Ecto neural progenitor cell (in vitro differentiated cells): ENCODE measurements at places on chromosomes 16 and 17.

DNA sequence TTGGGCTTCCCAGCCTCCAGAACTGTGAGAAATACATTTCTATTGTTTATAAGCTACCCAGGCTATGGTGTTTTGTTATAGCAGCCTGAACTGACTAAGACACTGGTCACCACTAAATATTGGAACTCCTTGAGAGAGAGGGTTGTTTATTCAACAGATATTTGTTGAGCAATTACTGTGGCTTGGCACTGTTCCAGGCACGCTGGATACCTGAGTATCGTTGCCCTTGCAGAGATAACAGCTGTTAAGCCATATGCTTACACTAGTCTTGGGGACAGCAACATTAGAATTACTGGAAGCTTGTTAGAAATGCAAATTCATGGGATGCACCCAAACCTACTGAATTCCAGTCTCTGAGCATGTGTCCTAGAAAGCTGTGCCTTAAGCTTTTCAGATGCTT, 230.7 kb downstream of the HS3ST4 start:
- no peak for DNase-seq

- DNase-seq: no peak
These were observed 6.6 kb upstream of the STAT3 start for GRCh38 chr17:42394838-42395237.

DNA sequence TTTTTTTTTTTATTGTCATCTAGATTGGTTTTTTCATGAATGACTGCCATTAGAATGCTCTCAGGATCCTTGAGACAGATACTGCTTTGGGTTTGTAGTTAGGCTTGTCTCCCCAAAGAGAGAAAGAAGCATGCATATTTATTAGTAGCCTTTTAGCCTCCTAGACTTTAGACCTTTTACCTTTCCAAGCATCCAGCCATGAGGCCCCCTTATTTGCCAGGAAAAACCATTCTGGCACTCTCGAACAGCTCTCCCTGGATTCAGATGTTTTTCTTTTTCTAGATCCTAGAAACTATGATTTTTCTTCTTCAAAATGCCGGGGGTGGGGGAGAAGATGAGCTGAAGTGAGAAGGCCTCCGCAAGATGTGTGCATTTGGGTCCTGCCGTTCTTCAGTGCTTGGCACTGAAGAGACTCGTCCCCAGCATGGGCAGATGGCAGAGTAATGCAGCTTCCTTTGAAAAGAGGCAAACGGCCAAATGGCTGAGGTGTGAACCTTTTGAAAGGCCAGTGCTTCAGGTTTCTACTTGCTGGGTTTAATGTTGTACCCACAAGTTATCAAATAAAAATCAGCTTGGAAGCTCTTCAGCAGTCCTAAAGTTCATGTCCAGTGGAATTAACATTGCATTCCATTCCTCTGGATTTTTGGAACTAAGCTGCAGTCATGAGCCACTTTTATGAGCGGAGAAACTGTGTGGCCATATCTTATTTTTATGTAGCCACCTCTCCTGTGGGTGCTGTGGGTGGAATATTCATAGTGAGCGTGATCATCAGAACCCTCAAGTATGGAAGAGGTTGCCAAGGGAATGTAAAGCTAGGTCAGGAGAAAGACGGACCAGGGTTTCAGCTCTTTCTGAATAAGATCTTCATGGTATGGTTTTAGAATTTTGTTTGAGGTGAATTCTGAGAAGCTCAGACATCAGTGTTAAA, 7.2 kb downstream of the SOCS7 start:
- no peak for DNase-seq

DNA sequence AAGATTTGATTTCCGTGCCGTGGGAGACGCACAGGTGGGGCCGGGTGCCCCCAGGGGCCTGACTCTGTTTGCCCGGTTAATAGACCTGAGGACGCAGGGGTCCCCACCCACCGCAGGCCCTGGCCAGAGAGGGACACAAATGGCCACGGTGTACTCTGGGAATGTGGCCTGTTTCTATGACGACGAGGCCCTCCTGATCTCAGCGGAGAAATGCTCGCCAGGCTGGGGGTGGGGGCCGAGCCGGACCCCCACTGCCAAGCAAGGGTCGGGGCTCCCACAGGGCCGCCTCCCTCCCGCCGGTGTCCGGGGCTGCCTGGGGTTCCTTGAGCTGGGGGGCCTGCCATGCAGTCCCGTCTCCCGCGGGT, 24.5 kb upstream of the C1QTNF8 start:
- DNase-seq: no peak

DNA sequence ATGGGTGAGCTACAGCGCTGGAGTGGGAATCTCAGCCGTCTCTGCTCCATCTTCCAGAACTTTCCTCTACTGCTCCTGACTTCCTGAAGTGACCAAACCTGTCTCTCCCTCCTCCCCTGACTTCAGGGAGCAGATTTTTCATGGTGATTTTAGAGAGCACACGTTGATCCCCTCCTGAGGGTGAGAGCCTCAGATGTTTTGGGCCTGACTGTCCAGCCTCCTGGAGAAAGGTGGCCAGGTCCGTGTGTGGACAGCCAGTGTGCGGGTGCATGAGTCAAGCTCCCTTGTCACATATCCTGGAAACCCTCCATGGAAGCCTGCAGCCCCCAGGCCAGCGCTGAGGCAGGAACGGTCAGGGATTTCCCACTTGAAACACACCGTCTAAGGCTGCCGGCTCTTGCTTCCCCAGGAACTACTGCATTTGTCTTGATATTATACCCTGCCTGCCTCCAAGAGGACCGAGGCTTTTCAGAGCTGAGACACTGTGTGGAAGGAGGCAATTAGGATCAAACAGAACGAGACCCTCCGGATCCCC, 143.1 kb downstream of the CMIP start:
- no peak for DNase-seq

- peak; percentile 50 for DNase-seq
These were observed 68.0 kb downstream of the AMFR start for GRCh38 chr16:56357241-56357764.

DNA sequence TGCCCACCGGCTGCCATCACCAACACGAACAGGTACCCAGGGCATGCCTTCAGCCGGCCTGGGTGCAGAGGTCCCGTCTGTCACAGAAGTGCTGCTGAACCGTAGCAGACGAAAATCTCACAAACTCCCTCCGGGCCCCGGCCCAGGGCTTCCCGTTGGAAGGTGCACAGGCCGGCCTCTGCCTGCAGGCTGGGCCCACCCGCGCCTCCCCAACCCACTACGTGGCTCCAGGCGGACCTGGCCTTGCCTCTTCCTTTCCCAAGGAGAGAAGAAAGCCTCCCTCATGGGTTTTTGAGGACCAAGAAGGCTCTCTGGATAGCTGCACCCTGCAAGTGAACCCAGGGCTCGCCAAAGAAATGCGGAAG, 45.5 kb upstream of the PABPN1L start:
- no peak for DNase-seq

DNA sequence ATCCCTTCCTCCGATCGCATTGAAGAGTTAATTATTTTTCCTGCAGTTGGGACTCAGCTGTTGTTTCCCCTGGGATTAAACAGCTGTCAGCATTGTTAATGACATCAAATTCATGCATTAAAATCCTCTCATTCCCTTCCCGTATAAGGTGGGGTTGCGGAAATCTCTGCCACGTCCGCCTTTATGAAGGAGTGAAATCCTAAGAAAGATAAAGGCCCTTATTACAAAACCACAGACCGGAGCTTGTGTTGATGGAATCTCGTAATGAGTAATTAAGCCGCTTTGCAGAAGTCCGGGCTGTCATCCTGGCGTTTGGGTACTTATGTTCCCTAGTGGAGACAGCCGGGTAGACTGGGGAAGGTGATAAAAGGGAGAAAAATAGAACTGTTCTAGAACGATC, 627.6 kb downstream of the MAF start:
- DNase-seq: no peak

- no peak for DNase-seq
These were observed 636 bp upstream of the ERN1 start for GRCh38 chr17:64130559-64131001.

- no peak for DNase-seq
These were observed 242.4 kb upstream of the SALL1 start for GRCh38 chr16:51393381-51394005.

- DNase-seq: no peak
These were observed 120.8 kb downstream of the HS3ST2 start for GRCh38 chr16:22934786-22935185.

- no peak for DNase-seq
These were observed 11.3 kb upstream of the TUBG2 start for GRCh38 chr17:42647778-42648177.

DNA sequence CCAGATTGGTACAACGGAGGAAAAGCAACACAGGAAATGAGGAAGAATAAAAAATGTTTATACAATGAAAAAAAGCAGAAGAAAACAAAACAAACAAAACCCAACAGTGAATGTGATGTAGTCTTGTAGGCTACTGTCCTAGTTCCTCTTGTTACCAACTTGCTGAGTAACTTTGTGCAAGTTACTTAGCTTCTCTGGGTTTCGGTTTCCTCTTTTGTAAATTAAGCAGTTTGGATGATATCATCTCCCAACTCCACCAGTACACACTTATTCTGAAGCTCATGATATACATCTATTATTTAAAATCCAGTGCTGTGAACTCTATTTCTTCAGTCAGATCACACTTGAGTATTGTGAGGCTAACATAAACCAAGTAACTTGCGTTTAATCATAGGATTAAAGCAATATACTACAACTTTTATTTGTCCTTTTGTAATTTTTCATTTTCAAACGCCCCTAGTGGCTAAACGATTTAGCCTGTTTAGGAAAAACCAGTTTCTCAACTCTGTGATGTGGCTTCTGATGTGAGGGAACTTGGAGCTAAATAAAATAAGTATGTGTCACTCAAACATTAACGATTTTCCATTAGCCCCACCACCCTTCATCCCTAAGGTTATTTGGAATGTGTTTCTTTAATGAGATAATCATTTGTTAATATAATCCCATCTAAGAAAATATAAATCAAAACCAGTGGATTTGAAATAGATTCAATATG, 1.4 kb upstream of the UNK start:
- DNase-seq: no peak

GRCh38 chr16:7399296-7399695, 66.7 kb downstream of the RBFOX1 start:
- DNase-seq: no peak

DNA sequence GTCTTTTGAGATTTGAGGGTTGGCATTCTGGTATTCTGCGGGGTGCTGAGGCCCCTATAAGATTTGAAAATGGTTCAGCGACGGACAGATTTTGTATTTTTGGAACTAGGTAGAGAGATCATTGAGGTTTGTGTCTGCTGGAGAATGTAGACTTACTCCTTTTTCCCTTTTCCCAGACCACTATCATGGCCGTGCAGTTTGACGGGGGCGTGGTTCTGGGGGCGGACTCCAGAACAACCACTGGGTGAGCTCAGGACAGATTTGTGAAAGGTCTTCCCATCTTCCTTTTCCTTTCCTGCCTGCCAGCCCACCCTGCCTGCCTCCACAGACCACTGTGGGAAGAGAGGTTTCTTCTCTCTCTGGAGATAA, 572 bp downstream of the PSMB6 start:
- DNase-seq: peak; percentile 69

GRCh38 chr17:61456688-61457225, 4.5 kb downstream of the TBX4 start:
- peak; percentile 66 for DNase-seq

DNA sequence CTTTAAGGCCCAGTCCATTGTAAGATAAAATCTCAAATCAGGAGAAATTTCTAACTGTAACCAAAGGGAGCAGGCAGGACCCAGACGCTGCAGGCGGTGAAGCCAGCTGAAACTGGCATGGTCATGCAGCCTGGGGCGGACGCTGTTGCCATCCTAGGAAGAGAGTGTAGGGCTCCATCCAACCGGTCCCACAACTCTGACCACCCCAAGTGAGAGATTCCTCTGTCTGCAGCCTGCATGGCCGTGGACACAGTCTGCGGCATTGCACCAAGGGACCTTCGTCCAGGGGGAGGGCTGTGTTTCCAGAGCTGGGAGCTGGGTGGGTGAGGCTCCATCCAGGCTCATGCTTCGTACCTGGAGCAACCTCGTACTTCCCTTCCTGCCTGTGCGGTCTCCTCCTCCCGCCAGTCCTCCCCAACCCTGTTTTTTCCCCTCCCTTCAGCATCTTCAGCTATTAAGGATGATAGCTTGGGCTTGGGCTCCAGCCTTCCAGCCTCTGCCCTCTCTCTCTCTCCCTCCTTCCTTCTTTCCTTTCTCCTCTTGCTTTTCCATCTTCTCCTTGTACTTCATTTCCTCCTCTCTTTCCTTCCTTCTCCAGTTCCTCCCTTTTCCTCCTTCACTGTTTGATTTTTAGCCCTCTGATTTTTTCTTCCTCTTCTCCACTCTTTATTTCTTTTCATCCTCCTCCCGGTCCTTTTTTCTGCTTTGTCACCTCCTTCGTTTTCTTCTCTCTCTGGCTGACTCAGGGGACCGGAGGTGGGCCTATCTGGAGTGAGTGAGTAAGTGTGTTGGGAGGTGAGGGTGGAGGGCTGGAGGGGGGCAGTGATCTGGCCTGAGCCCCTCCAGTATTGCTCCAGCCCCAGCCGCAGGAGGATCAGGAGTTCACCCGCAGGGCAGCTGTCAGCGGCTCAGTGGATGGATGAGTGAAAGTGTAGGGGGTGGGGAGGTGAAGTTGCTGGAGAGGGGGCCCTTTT, 17.0 kb upstream of the LHX1 start:
- DNase-seq: peak; percentile 65

DNA sequence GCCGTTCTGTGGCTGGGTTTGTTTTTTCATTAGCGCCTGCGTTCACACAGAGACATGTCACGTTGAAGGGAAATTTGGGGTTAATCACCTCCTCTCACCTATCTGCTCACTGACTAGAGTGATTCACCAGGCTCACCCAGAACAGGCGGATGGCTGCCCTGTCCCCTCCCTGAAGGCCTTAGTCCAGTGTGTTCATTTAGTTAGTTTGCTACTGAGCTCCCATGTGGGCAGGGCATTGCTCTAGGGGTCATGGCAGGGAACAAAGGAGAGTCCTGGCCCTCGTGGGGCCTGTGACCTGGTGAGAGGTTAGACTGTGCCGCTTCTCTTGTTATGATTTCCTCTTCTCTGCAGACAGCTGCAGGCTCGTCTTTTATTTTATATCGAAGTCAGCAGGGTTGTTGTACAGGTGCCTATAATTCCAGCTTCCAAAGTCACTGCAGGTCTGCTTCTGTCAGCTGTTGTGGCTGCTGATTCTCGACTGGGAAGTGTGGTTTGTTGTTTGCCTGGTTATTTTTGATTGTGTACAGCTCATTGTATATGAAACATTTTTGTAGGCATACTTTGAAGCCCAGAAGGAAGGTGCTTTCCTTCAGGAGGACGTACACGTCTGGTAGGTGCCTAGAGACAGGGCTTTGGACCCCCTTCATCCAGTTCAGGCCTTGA, 73.4 kb upstream of the GSE1 start:
- no peak for DNase-seq

DNA sequence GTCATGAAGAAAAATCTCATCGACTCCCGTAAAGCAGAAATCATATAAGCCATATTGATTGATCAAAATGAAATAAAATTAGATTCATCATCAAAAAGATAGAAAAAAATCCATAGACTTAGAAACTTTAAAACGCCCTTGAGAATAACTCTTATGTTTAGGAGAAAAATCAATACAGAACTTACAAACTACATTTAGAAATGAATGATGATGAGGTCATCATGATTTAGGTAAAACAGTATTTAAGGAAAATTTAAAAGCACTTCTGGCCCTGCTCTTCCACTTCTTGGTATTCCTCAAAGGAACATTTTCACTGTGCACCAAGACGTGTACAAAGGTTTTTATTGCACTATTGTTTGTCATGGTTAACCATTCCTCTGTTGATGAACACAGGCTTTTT, 173.4 kb upstream of the PSMD7 start:
- no peak for DNase-seq

- no peak for DNase-seq
These were observed 9.5 kb downstream of the USP22 start for GRCh38 chr17:21033350-21033749.

GRCh38 chr16:51031598-51031997, 119.5 kb downstream of the SALL1 start:
- DNase-seq: no peak

GRCh38 chr16:24508614-24509013, 30.8 kb upstream of the RBBP6 start:
- no peak for DNase-seq
